PC-9 (cell line): ENCODE measurements at places on chromosomes 7 and 10. TPM values are rescaled to one million over a fixed set of nuclear protein-coding genes. Genes with fewer than 3 reads are reported as not detected.

Gene NANOS1
- total RNA-seq, result 5.2 and 7.2 TPM in 2 replicates

- DNase-seq, result no peak
Observed at GRCh38 chr7:128094686-128095085, 63.4 kb upstream of the LRRC4 start.

DNA sequence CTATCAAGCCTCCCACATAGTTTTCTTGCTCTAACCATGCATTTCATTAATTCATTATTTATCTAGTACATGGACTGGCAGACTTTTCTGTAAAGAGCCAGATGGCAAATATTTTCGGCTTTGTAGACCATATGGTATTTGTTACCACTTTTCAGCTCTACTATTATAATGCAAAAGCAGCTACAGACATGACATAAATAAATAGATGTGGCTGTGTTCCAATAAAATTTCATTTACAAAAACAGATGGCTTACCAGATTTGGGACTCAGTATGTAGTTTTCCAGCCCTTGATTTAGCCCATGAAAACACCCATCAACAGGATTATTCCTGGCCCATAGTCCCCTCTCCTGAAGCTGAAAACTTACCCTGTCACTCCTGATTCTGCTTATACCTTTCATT, 32.1 kb downstream of the PLCE1 start:
- DNase-seq, result no peak

Gene SLC16A12
- 0.65 and 0.74 TPM in 2 replicates for total RNA-seq

Gene EN2
- not detected in 2 replicates for total RNA-seq

DNA sequence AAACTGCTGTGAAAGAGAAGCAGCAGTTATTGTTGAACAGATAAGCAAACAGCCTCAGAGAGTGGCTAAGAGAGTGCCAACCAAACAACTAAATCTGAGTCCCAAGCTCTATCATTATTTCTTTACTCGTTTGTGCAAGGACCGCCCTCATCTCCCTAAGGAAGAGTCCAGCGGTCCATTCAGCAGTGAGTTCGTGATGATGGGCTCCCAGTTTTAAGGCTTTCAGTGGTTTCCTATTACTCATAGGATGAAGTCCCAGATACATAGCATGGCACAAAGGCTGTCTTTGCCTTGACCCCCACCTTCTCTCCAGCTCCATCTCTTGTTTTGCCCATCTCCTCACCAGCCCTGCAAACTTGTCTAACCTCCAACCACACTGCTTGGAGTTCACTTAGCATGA, 24.3 kb upstream of the PDE1C start:
- DNase-seq, result no peak

Gene CNPY1
- total RNA-seq, result not detected in 2 replicates

Gene DRGX
- not detected in 2 replicates for total RNA-seq

Gene VIPR2
- total RNA-seq, result not detected in 2 replicates

Gene CCL24
- not detected in 2 replicates for total RNA-seq

DNA sequence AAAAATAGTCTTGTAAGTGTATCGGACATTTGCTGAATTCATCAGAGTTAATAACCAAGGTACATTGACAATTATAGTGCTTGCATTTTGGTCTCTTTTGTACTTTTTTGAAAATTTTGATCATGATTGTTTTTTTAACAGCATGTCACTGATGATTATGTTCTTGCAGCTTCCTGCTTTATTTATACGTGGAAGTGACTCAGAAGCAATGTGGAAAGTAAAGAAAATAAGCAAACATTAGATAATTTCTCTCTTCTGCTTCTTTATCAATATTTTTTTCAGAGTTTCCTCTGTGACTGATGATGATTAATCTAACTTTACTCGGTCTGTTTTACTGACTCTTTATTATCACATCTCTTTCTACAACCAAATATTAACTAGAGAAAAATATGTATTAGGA, 1351.9 kb downstream of the REEP3 start:
- no peak for DNase-seq

Gene DGKI
- total RNA-seq, result 0.41 and 0.65 TPM in 2 replicates

DNA sequence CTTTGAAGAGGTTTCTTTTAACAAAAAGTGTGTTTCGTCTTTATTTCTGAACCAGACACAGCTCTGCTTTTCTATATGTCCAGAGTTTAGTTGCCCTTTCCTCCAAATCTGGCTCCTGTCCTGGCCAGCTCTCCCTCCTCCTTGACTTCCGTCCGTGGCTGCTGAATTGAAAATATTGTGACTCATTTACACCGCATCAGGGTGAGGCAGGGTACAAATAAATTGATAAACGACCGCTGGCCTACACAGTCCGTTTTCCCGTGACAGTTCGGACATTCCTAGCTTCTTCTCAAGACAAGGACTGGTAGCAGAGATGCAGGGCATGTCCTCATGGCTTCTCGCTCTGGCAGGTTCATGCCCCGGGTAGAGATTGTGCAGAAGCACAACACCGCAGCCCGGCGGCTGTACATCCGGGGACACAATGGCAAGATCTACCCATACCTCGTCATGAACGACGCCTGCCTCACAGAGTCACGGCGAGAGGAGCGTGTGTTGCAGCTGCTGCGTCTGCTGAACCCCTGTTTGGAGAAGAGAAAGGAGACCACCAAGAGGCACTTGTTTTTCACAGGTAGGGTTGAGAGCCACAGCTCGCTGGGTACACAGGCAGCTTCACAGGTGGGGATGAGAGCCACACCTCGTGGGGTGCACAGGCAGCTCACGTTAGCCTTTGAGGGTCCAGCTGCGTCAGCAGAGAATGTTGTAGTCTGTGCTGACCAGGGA, 126.6 kb downstream of the TRRAP start:
- DNase-seq, result no peak

DNA sequence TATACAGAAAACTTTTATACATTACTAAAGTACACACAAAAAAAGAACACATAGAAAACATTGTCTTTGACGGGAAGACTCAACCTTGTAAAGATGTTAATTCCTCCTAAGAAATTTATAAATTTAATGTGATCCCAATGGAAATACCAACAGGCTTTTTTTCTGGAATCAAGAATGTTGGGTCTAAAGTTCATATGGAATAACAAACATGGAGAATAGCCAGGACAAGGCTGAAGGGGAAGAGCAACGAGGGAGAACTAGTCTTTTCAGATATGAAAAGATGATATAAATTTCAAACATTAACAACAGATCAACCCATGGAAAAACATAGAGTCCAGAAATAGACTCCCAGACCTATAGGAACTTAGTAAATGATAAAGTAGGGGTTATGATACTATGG, 19.8 kb downstream of the HIPK2 start:
- no peak for DNase-seq

Gene SPDYE9
- total RNA-seq, result not detected in 2 replicates

Gene COMTD1
- 20.5 and 25.1 TPM in 2 replicates for total RNA-seq

GRCh38 chr7:152859781-152860191, 100.2 kb downstream of the ACTR3B start:
- DNase-seq, result no peak

Gene HOXA6
- 0.65 and 1.2 TPM in 2 replicates for total RNA-seq

- DNase-seq, result peak; percentile 56
Observed at GRCh38 chr10:6089334-6090219, 743 bp downstream of the RBM17 start.

GRCh38 chr10:665579-666091, 23.8 kb downstream of the DIP2C start:
- no peak for DNase-seq

GRCh38 chr7:68031180-68031943, 1034.7 kb downstream of the TYW1 start:
- DNase-seq, result no peak

DNA sequence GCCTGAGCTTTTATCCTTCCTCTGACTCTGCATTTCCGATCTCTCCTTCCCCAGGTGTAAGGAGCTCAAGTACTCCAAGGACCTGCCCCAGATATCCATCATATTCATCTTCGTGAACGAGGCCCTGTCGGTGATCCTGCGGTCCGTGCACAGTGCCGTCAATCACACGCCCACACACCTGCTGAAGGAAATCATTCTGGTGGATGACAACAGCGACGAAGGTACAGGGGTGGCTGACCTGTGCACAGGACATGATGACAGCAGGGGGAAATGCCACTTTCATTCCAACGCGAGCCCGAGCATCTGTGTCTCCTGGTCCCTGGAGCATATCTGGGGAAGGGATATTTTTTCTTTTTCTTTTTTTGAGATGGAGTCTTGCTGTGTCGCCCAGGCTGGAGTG, 256.2 kb downstream of the GALNT17 start:
- DNase-seq, result no peak

Gene CPA4
- total RNA-seq, result 4.2 and 9.8 TPM in 2 replicates

DNA sequence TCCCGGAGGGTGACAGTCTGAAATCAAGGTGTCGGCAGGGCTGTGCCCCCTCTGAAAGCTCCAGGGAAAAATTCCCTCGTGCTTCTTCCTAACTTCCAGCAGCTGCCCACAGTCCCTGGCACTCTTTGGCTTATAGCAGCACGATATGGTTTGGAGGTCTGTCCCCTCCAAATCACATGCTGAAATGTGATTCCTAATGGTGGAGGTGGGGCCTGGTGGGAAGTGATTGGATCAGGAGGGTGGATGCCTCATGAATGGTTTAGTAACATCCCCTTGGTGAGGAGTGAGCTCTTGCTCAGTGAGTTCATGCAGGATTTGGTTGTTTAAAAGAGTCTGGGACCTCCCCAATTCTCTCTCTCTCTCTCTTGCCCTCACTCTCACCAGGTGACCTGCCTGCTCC, 51.1 kb downstream of the GPAM start:
- no peak for DNase-seq

- DNase-seq, result peak; percentile 88
Observed at GRCh38 chr7:30173058-30173897, 38.5 kb downstream of the MTURN start.

DNA sequence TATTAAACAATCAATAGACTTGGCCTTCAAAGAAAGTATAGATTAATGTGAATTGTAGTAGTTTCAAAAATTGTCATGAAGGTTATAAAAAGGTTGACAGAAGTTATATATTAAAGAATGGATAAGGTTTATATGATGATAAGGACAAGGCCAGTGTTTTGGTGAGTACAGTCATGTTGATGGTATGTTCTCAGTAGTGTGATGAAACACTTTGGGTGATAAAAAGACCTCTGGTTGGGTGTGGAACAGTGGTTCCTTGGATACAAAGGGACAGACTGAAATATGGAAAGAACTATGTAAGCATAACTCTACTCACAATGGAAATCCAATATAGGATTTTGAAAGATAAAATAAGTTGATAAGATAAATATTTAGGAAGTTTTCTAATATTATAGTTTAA, 866.3 kb downstream of the ANKRD7 start:
- no peak for DNase-seq

Gene SPRN
- total RNA-seq, result not detected in 2 replicates

DNA sequence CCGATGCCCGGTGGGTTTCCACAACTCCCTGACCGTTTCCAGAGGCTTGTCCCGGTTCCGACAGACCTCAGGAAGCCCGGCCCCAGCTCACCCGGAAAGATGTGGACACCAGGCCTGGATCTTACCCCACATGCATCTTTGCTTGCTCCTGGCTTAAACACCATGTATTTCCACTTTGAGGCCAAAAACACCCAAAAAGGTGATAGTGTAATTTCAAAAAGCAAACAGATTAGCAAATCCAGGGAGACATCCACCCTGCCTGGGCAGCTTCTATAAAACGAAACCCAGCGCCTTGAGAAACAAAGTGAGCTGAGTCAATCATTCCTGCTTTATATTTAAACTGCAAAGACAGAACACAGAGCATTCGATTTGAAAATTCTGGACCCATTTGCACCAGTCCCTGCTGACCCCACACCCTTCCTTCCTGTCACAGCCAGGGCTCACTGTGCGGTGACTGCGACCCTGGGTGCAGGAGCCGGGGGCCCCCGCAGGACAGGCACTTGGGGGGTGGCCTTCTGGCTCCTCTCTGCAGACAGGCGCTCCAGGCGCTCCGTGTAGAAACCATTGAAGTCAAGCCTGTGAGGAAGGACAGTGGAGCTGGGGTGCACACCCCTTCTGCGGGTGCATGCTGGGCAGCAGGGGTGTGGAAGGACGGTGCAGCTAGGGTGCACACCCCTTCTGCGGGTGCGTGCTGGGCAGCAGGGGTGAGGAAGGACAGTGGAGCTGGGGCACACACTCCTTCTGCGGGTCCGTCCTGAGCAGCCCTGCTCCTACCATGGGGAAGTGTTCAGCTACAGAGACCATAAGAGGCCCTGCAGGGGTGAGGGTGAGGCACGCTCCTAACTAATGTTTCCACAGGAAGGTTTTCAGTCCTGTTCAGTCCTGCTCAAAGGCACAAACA, 2.9 kb upstream of the ADAM8 start:
- DNase-seq, result no peak

DNA sequence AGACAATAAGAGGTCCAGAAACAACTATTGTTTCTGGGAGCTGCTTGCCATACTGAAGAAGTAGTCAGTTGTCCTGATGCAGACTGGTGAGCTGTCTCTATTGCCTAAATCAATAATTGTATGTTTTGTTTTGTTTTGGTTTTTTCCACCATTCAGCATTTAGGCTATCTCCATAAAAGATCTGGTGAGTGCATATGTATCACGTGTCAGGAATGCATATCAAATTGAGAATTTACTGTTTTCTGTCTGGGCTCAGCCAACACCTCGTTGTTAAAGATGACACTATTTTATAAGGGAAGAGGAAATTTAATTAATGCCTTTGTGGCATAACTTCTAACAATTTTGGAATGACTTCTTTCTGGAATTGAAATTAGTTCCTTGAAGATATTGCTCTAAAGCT, 66.2 kb downstream of the SORCS1 start:
- DNase-seq, result no peak

GRCh38 chr7:35823440-35823839, 22.6 kb downstream of the SEPTIN7 start:
- no peak for DNase-seq

DNA sequence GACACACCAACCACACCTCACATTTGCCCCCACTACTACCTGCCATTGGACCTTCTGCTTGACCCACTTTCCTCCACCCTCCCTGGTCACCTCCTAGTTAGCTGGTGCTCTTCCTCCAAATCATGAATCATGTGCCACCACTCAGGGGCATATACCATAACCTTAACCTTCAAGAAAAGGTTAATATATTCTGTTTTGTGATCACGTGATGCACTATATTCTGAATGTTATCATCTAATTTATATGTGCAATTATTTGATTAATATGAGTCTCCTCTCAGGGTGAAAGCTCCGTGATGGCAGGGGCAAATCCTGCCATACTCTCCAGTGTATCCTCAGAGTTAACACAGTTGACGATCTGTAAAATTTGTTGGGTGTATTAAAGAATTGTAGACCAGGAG, 635.5 kb downstream of the XPNPEP1 start:
- DNase-seq, result no peak

Gene UPK3BL1
- 39.8 and 52.0 TPM in 2 replicates for total RNA-seq

DNA sequence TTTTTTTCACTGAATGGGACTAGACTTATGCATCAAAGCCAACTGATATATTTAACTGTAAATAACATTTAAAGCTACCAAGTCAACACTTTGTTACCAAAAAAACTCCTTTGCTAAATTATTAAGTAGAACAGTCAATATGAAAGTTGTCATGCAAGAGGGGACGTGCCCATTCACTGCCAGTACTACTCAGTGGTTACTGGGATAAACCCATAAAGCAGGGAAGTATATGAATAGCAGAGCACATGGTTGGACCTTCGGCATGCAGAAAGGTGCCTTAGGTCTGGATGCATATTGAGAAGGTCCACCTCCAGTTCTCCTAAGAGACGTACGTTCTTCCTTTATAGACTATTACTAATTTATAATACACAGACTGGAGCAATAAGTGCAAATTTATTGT, 120.1 kb downstream of the SVOPL start:
- no peak for DNase-seq
